Activated T-cell treated with anti-CD3 and anti-CD28 coated beads, Interleukin-2, amount 50 U/mL, for 72 hours (primary cell): ENCODE measurements at places on chromosomes 7 and 10. TPM values are rescaled to one million over a fixed set of nuclear protein-coding genes. Genes with fewer than 3 reads are reported as not detected.

GRCh38 chr7:17584822-17585221 lies 286.4 kb downstream of the AHR start:
- H3K36me3 ChIP-seq: no peaks in the 10 kb centered on the region
- H3K4me1 ChIP-seq: no peaks in the 10 kb centered on the region
- no peak overlapping the region for H3K4me3 ChIP-seq

DNA sequence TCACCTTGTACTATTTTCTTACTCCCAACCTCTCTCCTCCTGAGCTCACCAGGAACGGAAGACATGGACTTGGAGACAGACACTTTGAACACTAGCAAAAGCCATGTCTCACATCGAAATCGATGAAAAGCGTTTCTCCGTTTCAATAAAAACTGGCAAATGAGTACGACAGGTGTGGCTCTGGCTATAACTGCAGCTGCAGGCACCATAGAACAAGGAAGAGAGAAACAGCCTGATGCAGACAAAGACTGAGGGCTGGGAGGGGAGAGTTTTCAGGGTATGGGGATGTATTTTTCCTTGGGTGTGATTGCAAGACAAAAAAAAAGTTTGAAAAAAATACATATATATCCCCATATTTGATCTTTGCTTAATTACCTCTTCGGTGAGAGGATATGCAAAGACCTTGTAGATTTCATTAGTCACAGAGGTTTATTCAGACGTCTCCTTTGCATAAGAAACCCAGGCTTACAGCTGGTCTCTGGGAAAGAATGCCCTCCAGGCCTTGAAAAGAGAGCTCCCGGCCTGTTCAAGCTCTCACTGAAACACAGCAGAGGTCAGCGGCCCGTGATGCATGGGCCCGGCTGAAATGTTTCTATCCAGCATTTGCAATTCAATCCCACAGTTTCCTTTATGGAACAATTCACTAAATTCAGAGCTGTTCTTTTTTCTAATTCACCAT lies 63.1 kb downstream of the TLL2 start:
- H3K4me1 ChIP-seq: no peaks in the 10 kb centered on the region
- no peaks in the 10 kb centered on the region for H3K36me3 ChIP-seq
- H3K4me3 ChIP-seq: no peak overlapping the region
- no peak overlapping the region for H3K27ac ChIP-seq

GRCh38 chr10:86461963-86462804 lies 59.4 kb downstream of the WAPL start:
- H3K4me1 ChIP-seq: no peaks in the 10 kb centered on the region
- H3K27ac ChIP-seq: no peak overlapping the region
- H3K36me3 ChIP-seq: peaks cover 29% of the 10 kb centered on the region
- no peak for DNase-seq
- no peaks in the 10 kb centered on the region for H3K27me3 ChIP-seq

DNA sequence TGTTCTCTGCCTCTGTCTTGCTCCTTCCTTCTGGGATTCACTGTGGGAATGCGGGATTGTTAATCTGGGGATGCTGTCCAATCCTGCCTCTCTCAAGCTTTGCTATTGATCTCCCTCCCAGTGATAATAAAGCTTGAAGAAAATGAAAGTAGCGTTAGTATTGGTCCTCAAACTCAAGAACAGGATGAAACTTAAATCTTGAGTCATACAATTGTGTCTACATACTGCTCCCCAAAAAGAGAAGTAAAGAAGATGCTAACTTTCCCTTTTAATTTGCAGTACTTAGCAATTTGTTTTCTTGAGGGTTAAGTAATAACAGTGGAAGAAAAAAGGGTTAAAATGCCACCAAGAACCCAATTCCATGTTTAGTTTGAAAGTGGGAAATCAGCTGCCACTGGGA lies 13.6 kb downstream of the CFTR start:
- H3K27ac ChIP-seq: no peak overlapping the region
- H3K4me3 ChIP-seq: no peak overlapping the region
- DNase-seq: no peak
- no peaks in the 10 kb centered on the region for H3K27me3 ChIP-seq
- H3K4me1 ChIP-seq: no peaks in the 10 kb centered on the region

DNA sequence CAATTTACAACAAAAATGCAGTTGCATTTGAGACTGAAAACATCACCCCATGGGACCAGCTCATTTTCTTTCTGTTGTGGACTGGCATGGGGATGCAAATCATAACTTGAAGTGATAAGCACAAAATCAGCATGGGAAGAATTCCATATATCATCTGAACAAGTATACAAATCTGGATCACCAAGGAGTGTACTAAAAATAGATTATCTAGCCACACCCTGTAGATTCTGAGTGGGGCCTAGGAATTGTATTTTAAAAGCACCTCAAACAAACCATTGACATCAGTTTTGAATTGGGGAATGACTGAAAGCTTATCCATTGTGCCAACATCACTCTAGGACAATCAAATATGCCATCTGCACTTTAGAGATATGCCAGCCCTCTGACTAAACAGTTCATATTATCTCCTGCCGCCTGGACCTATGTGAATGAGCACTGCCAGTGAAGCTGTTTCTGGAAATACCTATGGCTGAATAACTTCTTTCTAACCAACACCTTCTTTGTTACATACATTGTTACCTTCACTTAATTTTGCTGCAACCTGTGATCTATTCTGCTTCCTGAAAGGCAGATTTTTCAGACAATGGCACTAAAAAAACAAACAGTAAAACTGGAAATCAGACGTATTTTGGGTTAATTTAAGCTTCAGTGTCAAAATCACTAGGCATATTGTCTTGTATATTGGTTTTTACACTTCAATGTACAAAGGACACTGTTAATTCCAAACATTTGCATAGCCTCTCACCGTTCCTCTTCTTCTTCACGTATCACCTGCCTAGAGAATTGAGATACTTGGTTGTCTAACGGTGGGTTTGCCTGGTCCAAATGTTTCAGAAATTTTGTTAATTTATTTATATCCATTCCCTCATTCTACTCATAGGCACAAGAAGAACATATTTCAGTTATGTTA lies 42.4 kb upstream of the HGF start:
- no peaks in the 10 kb centered on the region for H3K36me3 ChIP-seq
- DNase-seq: no peak
- no peak overlapping the region for H3K4me3 ChIP-seq
- no peak overlapping the region for H3K27ac ChIP-seq

DNA sequence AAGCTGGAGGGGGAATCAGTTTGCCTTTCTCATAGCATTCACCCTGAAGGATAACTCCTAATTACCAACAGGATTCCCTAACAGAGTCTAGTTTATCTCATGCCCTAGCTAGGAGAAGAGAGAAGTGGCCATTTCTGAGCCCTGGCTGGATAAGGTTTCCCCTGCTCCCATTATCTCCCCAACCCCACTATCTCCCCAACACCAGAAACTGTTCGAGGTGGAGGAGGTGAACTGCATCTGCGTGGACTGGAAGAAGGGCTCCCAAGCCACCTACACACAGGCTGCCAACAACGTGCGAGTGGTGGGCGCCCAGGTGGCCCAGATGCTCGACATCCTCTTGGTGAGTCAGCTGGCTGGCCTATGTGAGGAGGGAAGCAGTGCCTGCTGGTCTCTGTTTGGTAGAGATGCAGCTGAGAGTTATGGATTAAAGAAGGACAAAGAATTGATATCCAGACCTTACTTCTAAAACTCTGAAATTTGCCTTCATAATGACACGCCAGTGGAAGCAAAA lies 3.8 kb downstream of the PNLIPRP1 start:
- no peaks in the 10 kb centered on the region for H3K27me3 ChIP-seq
- H3K36me3 ChIP-seq: no peaks in the 10 kb centered on the region
- H3K27ac ChIP-seq: no peak overlapping the region
- no peaks in the 10 kb centered on the region for H3K4me1 ChIP-seq

- H3K27ac ChIP-seq: peak overlapping the region; percentile 55
- DNase-seq: no peak
- H3K36me3 ChIP-seq: peaks cover 36% of the 10 kb centered on the region
Measured at GRCh38 chr10:62093863-62094291, 174.8 kb downstream of the RTKN2 start.

- DNase-seq: no peak
- H3K4me1 ChIP-seq: peaks cover 18% of the 10 kb centered on the region
- H3K27ac ChIP-seq: no peak overlapping the region
- no peaks in the 10 kb centered on the region for H3K36me3 ChIP-seq
- peak overlapping the region; percentile 69 for H3K4me3 ChIP-seq
Measured at GRCh38 chr7:12401538-12402364, 1.9 kb downstream of the VWDE start.

GRCh38 chr7:143069912-143070500 lies 17.9 kb downstream of the OR6V1 start:
- H3K36me3 ChIP-seq: no peaks in the 10 kb centered on the region
- H3K4me3 ChIP-seq: no peak overlapping the region
- no peak overlapping the region for H3K27ac ChIP-seq
- no peak for DNase-seq
- H3K4me1 ChIP-seq: no peaks in the 10 kb centered on the region
- no peaks in the 10 kb centered on the region for H3K27me3 ChIP-seq

DNA sequence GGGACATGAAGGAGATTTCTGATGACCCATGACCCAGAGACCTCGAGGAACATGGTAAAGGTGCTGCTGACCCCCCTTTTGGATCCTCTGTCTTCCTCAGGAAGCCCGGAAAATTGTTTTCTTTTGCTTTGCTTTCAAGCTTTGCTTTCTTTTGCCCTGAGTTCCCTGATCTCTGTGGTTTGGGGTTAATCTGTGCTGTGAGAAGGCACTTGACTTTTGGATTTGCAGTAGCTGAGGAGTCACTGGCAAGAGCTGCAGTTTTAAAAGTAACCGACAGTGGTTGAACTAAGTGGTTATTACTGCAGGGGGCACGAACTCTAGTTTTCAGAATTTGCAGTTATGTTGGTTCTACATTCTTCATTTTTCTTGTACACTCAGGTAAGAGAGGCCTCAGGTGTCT lies 53.0 kb downstream of the PDZD8 start:
- H3K4me1 ChIP-seq: no peaks in the 10 kb centered on the region
- no peak for DNase-seq
- no peak overlapping the region for H3K27ac ChIP-seq
- H3K36me3 ChIP-seq: peaks cover 2% of the 10 kb centered on the region
- H3K4me3 ChIP-seq: no peak overlapping the region

- H3K27me3 ChIP-seq: peaks cover 17% of the 10 kb centered on the region
- H3K36me3 ChIP-seq: peaks cover 3% of the 10 kb centered on the region
- peaks cover 28% of the 10 kb centered on the region for H3K4me1 ChIP-seq
- no peak for DNase-seq
- peak overlapping the region; percentile 36 for H3K4me3 ChIP-seq
Measured at GRCh38 chr7:74306730-74307469, 17.7 kb downstream of the CLIP2 start.

- no peaks in the 10 kb centered on the region for H3K36me3 ChIP-seq
- H3K27ac ChIP-seq: no peak overlapping the region
- peaks cover 90% of the 10 kb centered on the region for H3K4me1 ChIP-seq
- no peaks in the 10 kb centered on the region for H3K27me3 ChIP-seq
Measured at GRCh38 chr10:22670788-22671187, 43.6 kb downstream of the PIP4K2A start.

- peaks cover 18% of the 10 kb centered on the region for H3K27me3 ChIP-seq
- no peak overlapping the region for H3K4me3 ChIP-seq
- no peak for DNase-seq
Measured at GRCh38 chr7:43501870-43502269, 81.0 kb upstream of the STK17A start.

- H3K4me3 ChIP-seq: peak overlapping the region; percentile 77
- peak overlapping the region; percentile 86 for H3K27ac ChIP-seq
- no peaks in the 10 kb centered on the region for H3K27me3 ChIP-seq
- no peak for DNase-seq
Measured at GRCh38 chr7:130998993-130999602, 265.1 kb upstream of the KLF14 start.

DNA sequence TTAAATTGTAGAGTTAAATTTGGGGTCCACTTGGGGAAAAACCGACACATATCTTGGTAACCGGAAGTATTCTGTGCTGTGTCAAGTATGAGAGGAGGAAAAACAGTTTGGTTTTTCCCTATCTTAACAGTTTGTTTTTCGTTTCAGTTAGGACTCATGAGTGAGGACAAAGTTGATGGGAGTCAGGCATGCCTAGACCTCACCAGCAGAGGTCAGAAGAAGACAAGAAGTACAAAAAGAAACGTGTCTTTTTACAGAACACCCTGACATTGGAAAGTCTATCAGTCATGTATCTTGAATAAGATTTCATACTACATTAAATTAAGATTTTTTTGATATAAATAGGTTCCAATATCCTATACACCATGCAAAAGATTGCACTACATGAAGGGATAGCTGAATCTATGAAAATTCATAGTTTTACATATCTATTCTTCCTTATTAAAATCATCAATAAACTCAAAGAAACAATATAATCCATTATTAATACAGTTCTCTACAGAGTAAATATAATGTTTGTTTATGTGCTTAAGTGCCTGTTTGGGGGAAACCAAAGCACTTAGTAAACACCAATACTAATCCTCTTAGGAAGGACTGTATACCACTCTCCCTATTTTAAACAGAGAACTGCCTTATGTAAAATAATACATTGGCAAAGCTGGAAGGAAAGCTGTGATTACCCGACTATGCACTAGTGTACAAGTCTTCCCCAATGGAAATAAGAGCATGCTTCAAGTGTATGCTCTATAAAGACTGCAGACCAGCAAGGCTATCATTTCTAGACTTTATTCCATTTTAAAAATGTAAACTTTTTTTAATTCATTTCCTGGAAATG lies 95.6 kb downstream of the USP6NL start:
- H3K27ac ChIP-seq: no peak overlapping the region
- no peaks in the 10 kb centered on the region for H3K27me3 ChIP-seq
- H3K4me3 ChIP-seq: peak overlapping the region; percentile 35
- H3K4me1 ChIP-seq: peaks cover 22% of the 10 kb centered on the region
- H3K36me3 ChIP-seq: no peaks in the 10 kb centered on the region
- DNase-seq: peak; percentile 59

The RNLS gene
- total RNA-seq: 2.6 TPM

The METTL2B gene
- total RNA-seq: 35.9 TPM

The KCND2 gene
- total RNA-seq: not detected

The CALHM1 gene
- not detected for total RNA-seq

The AGR2 gene
- not detected for total RNA-seq
